WTC11 (cell line): ENCODE measurements at places on chromosomes 5 and 9. TPM values are rescaled to one million over a fixed set of nuclear protein-coding genes. Genes with fewer than 3 reads are reported as not detected.

CDKN2A gene
- total RNA-seq, result 0.50 to 0.57 TPM (median 0.57 TPM) in 3 replicates

CENPP gene
- total RNA-seq, result 12.2 to 15.0 TPM (median 14.3 TPM) in 3 replicates

NKD2 gene
- 12.8 to 16.6 TPM (median 15.9 TPM) in 3 replicates for total RNA-seq

CCDC107 gene
- 10.8 to 14.7 TPM (median 14.1 TPM) in 3 replicates for total RNA-seq

PCDHB16 gene
- total RNA-seq, result 3.5 to 4.1 TPM (median 3.7 TPM) in 3 replicates

C9 gene
- total RNA-seq, result 0.07 to 0.25 TPM (median 0.21 TPM) in 3 replicates

PLEKHG4B gene
- total RNA-seq, result 51.4 to 53.0 TPM (median 52.1 TPM) in 3 replicates

GRCh38 chr5:58075907-58076306 is 384.0 kb downstream of the PLK2 start:
- no peak for DNase-seq
- peaks cover 44% of the 10 kb centered on the region for H3K4me1 ChIP-seq
- no peak overlapping the region for H3K27ac ChIP-seq
- no peaks in the 10 kb centered on the region for H3K36me3 ChIP-seq

DNA sequence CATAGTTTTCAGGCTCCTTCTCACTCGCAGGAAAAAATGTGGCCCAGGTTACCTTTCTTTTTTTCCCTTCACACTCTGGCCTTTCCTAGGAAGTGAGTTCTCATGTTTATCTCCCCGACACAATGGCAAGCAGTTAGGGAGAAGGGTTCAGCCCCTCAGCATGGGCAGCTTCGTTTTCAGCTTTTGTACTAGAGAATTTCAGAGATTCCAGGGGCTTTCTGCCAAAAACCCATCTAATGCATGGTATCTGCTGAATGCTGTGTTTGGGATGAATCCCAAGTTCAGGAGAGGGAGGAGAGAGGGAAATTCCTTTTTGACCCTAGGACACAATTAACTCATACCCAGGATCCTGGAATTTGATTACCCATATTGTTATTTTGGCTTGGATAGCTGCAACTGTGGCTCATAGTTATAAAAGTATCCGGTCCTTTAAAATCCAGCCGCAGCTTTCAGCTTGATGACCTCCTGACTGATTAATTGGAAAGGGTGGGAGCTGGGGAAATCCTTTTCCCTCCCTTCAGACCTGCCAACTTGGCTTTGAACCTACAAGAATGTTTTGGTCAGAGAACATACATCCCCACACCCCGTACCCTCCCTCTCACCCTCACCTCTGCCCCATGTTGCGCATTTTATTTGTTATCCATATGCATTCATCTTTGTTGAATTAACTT is 78.4 kb downstream of the TMEM252 start:
- DNase-seq, result peak; percentile 11
- H3K27me3 ChIP-seq, result peaks cover 20% of the 10 kb centered on the region

DNA sequence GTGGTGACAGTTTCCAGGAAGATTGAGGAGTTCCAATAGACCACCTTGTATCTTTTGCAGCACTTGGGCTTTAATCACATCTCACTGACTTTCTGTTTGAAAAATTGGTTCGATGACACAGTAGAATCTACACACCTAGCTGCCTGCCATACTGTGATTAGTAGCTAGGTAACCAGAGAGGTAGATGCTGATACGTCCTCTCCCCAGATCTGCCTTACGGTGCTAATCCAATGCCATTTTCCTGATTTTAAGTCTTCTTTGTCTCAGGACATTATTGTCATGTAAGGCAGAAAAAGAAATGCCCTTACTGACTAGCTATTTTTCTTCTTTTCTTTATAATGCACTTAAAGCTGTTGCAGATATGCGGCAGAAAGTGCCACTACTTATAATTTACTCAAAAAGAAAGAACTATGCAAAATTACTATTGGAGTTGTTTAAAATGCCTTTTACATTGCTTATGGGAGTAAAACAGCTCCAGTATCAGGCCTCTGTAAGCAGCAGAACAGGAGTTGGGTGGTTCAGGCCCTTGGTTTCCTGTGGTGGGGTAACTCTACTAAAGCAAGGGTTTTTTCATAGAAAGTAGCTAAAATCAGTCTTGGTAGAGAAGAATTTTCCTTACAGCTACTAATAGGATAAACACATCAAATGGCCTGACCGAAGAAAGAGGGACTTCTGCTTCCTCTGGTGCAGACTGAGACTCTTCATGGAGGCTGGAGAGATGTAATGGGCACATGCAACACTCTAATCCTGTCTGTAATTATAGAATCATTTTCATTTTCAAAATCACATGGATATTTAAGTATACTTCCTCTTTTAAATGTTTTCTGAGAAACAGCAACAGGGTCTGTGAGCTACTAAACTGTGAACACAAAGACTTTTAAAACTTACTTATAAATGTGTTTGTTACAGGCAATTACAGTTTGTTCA is 177.2 kb downstream of the MAPKAP1 start:
- H3K27me3 ChIP-seq, result no peaks in the 10 kb centered on the region
- no peak overlapping the region for H3K4me3 ChIP-seq
- H3K27ac ChIP-seq, result peak overlapping the region; percentile 76
- DNase-seq, result no peak

DNA sequence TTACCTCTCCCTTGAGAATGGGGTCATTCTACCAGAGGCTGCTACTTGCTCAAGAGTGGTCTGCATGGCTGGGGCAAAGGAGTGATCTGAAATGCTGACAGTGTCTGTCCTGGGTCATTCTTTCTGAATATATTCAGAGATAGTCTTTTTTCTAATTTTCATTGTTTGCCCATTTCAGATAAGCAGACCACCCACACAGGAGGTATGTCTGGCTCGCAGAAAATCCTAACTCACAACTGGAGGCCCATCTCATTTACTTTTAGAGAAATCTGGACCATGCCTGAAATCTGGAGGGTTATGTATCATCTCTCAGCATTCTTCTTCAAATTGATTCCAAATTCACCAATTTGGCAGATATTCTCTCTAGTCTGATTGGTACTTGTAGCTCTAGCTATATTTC is 227.6 kb downstream of the SEC61B start:
- no peaks in the 10 kb centered on the region for H3K4me1 ChIP-seq
- no peak overlapping the region for H3K27ac ChIP-seq
- no peak overlapping the region for H3K4me3 ChIP-seq
- no peak for DNase-seq
- no peaks in the 10 kb centered on the region; the same call in 1 of the 2 replicates for H3K27me3 ChIP-seq
- H3K36me3 ChIP-seq, result no peaks in the 10 kb centered on the region

DNA sequence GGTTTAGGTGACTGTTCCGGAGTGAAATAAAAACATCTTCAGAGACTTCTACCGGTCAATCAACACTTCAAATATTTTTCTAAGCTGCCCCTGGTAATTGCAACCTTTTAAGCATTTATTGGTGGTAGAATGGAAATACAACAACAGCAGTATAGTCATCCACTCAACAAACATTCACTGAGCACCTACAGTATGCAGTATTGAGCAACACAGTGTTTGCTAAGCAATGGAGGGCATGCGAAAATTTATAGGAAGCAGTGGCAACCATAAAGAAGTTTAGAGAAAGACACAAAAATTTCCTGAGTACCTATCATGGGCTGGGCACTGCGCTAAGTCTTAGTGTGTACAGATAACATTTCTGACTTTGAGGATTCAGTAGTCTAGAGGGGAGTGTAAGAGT is 12.0 kb upstream of the SSBP2 start:
- H3K36me3 ChIP-seq, result no peaks in the 10 kb centered on the region
- H3K4me1 ChIP-seq, result peaks cover 35% of the 10 kb centered on the region
- no peak overlapping the region for H3K4me3 ChIP-seq
- no peaks in the 10 kb centered on the region for H3K27me3 ChIP-seq

- H3K27ac ChIP-seq, result 0 out of 2 replicates have a peak within 1 kb of the TSS, but pooled peaks have one; percentile 32
- peaks cover 25% of the 10 kb centered on the region for H3K27me3 ChIP-seq
- peaks cover 22% of the 10 kb centered on the region for H3K36me3 ChIP-seq
- peak within 1 kb of the TSS; percentile 89 for H3K4me3 ChIP-seq
Observed at GRCh38 chr5:180353048-180353979, at the start of gene GFPT2. GFPT2 (minus strand) TSS chr5:180353336; CDS start chr5:180353217, 119 bp downstream.

- no peak overlapping the region for H3K4me3 ChIP-seq
- no peaks in the 10 kb centered on the region for H3K4me1 ChIP-seq
- no peaks in the 10 kb centered on the region for H3K36me3 ChIP-seq
- no peaks in the 10 kb centered on the region for H3K27me3 ChIP-seq
Observed at GRCh38 chr5:82758881-82759280, 318.3 kb downstream of the TMEM167A start.

GRCh38 chr9:133920471-133920870 is 71.7 kb downstream of the VAV2 start:
- no peak for DNase-seq
- no peak overlapping the region for H3K4me3 ChIP-seq
- H3K4me1 ChIP-seq, result peaks cover 21% of the 10 kb centered on the region
- no peak overlapping the region for H3K27ac ChIP-seq

- no peak for DNase-seq
- H3K4me1 ChIP-seq, result peaks cover 24% of the 10 kb centered on the region
- no peak overlapping the region for H3K27ac ChIP-seq
Observed at GRCh38 chr5:171426266-171426665, 6.8 kb downstream of the FGF18 start.
